CD14-positive monocyte (primary cell): ENCODE measurements at places on chromosomes 2 and 18.

- peaks cover 41% of the 10 kb centered on the region for H3K36me3 ChIP-seq
- no peak overlapping the region for H3K4me3 ChIP-seq
- peaks cover 16% of the 10 kb centered on the region for H3K4me1 ChIP-seq
- peak; percentile 31 for DNase-seq
- peak overlapping the region; percentile 44 for H3K27ac ChIP-seq
These were observed 60.9 kb downstream of the HDAC4 start for GRCh38 chr2:239339726-239340601.

DNA sequence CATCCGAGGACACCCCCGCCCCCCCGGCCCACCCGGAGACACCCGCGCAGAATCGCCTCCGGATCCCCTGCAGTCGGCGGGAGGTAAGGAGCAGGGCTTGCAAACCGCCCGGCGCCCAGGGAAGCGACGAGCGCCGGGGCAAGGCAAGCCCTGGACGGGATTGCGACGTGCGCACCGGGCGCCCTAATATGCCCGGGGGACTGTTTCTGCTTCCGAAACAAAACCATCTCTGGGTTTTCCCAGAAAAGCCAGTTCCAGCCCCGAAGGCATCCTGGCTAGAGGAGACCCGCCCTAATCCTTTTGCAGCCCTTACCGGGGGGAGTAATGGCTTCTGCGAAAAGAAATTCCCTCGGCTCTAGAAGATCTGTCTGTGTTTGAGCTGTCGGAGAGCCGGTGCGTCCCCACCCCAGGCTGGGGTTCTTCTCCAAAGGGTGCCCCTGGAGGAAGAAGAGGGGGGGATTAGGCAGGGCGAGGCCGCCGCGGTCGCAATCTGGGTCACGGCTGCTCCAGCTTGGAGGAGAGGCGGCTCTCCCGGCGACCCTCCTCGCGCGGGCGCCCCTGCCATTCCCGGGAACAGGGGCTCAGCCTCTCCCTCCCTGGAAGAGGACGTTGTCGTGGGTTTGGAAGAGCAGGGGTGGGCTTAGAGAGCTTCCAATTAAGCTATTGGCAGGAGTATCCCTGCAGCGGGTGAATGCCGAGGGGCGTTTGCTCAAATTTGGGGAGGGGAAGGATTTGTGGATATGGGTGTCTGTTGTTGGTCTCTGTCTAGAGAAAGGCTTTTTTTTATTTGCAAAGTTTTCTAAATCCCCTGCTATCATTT is 521 bp downstream of the MYCN start:
- no peak overlapping the region for H3K4me3 ChIP-seq
- H3K27ac ChIP-seq: no peak overlapping the region
- no peaks in the 10 kb centered on the region for H3K36me3 ChIP-seq
- H3K4me1 ChIP-seq: peaks cover 21% of the 10 kb centered on the region
- peaks cover 43% of the 10 kb centered on the region for H3K27me3 ChIP-seq

DNA sequence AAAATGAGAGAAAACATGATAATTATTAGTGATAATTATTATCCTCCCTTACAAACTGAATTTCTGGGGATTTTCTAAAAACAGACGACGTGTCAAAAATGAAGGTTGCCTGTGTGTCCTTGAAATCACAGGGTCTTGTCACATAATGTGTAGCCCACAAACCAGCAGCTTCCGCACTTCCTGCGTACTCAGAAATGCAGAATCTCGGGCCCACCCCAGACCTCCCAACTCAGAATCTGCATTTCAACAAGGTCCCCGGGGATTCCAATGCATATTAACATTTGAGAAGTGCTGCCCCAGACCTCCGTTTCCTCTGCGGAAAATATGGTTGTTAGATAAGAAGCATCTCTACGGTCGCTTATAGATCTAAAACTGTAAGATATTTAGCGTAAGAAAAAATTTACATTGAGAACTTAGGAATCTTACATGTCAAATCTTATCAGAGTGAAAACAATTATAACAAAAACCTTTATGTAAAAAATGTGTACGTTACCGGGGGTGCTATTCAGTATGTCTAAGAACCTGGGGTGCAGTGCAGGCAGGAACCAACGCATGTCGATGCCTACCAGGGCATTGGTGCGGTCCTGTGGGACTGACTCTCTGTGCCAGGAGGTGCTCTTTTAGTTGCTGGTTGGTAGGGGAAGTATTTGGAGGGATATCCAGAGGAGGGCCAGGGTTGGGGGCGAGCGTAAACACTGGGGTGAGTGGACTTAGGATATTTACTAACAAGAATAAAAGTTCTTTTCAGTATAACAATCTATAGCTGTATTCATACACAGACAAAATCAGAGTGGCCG is 15.2 kb downstream of the CDKL4 start:
- H3K4me3 ChIP-seq: peak overlapping the region; percentile 5
- H3K4me1 ChIP-seq: peaks cover 10% of the 10 kb centered on the region
- DNase-seq: no peak
- H3K36me3 ChIP-seq: no peaks in the 10 kb centered on the region
- H3K27me3 ChIP-seq: no peaks in the 10 kb centered on the region

- no peak overlapping the region for H3K27ac ChIP-seq
- H3K27me3 ChIP-seq: no peaks in the 10 kb centered on the region
- no peak for DNase-seq
These were observed 192.8 kb downstream of the CDCA7 start for GRCh38 chr2:173547499-173547898.

GRCh38 chr2:69436596-69436937 is 668 bp downstream of the NFU1 start:
- peaks cover under 1% of the 10 kb centered on the region for H3K36me3 ChIP-seq
- peak overlapping the region; percentile 96 for H3K27ac ChIP-seq
- peak overlapping the region; percentile 58 for H3K4me3 ChIP-seq
- H3K27me3 ChIP-seq: no peaks in the 10 kb centered on the region
- peaks cover 31% of the 10 kb centered on the region for H3K4me1 ChIP-seq

GRCh38 chr2:109601783-109602182 is 12.0 kb downstream of the SEPTIN10 start:
- H3K4me1 ChIP-seq: no peaks in the 10 kb centered on the region
- H3K27ac ChIP-seq: no peak overlapping the region
- H3K27me3 ChIP-seq: peaks cover 6% of the 10 kb centered on the region
- no peaks in the 10 kb centered on the region for H3K36me3 ChIP-seq

GRCh38 chr2:181523756-181524155 is 66.6 kb downstream of the ITGA4 start:
- H3K36me3 ChIP-seq: peaks cover 100% of the 10 kb centered on the region
- no peaks in the 10 kb centered on the region for H3K4me1 ChIP-seq
- no peak overlapping the region for H3K27ac ChIP-seq
- DNase-seq: no peak
- H3K27me3 ChIP-seq: no peaks in the 10 kb centered on the region

- no peak overlapping the region for H3K27ac ChIP-seq
- no peak for DNase-seq
- H3K4me3 ChIP-seq: no peak overlapping the region
- no peaks in the 10 kb centered on the region for H3K4me1 ChIP-seq
- no peaks in the 10 kb centered on the region for H3K36me3 ChIP-seq
These were observed 230.6 kb downstream of the FBXO15 start for GRCh38 chr18:73917046-73917445.

GRCh38 chr2:16691261-16691660 is 25.6 kb upstream of the CYRIA start:
- no peak for DNase-seq
- peaks cover 15% of the 10 kb centered on the region for H3K4me1 ChIP-seq
- no peak overlapping the region for H3K27ac ChIP-seq
- H3K27me3 ChIP-seq: peaks cover 3% of the 10 kb centered on the region
- no peak overlapping the region for H3K4me3 ChIP-seq

GRCh38 chr18:29171892-29172755 is 995.2 kb upstream of the CDH2 start:
- H3K27ac ChIP-seq: no peak overlapping the region
- H3K27me3 ChIP-seq: no peaks in the 10 kb centered on the region
- H3K4me3 ChIP-seq: no peak overlapping the region

- no peaks in the 10 kb centered on the region for H3K36me3 ChIP-seq
- H3K27ac ChIP-seq: no peak overlapping the region
- no peaks in the 10 kb centered on the region for H3K27me3 ChIP-seq
- no peak for DNase-seq
These were observed 5.3 kb downstream of the RNU2-63P start for GRCh38 chr2:88011011-88011410.

GRCh38 chr18:805008-805754 is 6.9 kb downstream of the YES1 start:
- DNase-seq: no peak
- no peak overlapping the region for H3K27ac ChIP-seq

GRCh38 chr2:23574919-23575654 is 190.1 kb downstream of the KLHL29 start:
- no peaks in the 10 kb centered on the region for H3K4me1 ChIP-seq
- H3K4me3 ChIP-seq: no peak overlapping the region
- no peaks in the 10 kb centered on the region for H3K27me3 ChIP-seq
- H3K27ac ChIP-seq: no peak overlapping the region
- no peaks in the 10 kb centered on the region for H3K36me3 ChIP-seq
- DNase-seq: no peak

DNA sequence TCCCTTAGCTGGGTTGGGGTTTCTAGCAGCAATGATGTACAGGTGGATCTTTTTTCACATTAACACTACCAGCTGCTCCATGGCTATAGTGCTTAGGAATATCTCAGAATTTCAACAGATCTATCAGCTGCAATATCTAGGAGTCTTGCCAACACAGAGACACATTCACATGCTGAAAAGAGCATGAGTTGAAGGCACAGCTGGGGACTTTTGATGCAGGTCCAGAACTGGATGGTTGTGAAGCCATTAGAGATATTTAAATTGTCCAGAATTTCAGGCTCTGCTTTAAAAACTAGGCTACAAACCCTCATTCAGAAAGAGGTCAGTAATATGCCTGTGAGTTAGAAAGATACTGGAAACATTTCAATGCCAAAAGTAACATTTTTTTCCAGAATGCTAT is 122.2 kb upstream of the CCDC195 start:
- peaks cover 86% of the 10 kb centered on the region for H3K36me3 ChIP-seq
- no peak overlapping the region for H3K27ac ChIP-seq
- H3K4me3 ChIP-seq: no peak overlapping the region
- H3K27me3 ChIP-seq: no peaks in the 10 kb centered on the region
- no peak for DNase-seq

GRCh38 chr2:108199726-108200125 is 40.0 kb upstream of the SULT1C3 start:
- no peak overlapping the region for H3K27ac ChIP-seq
- DNase-seq: no peak
- no peaks in the 10 kb centered on the region for H3K27me3 ChIP-seq
- no peaks in the 10 kb centered on the region for H3K36me3 ChIP-seq

GRCh38 chr2:101038455-101039255 is 36.6 kb downstream of the RPL31 start:
- H3K27me3 ChIP-seq: no peaks in the 10 kb centered on the region
- H3K4me3 ChIP-seq: no peak overlapping the region

DNA sequence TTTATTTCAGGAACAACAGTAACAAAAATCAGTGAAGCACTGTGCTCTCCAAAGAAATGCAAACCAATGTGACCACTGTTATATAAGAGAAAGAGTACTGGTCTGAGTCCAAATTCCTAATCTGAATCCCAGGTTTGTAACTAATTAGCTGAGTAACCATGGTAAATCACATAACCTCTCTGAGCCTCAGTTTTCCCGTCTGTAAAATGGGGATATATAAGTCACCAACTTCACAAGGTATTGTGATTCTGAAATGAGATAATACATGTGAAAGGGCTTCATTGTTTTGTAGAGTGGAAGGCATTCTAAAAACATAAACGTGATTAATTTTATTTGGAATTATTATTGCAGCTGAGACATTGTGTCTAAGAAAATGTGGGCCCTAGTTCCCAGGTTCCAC is 91.3 kb upstream of the YPEL5 start:
- no peaks in the 10 kb centered on the region for H3K27me3 ChIP-seq
- no peaks in the 10 kb centered on the region for H3K4me1 ChIP-seq
- H3K4me3 ChIP-seq: no peak overlapping the region
- no peak overlapping the region for H3K27ac ChIP-seq

- H3K4me3 ChIP-seq: no peak overlapping the region
- no peaks in the 10 kb centered on the region for H3K4me1 ChIP-seq
- H3K27me3 ChIP-seq: no peaks in the 10 kb centered on the region
- H3K27ac ChIP-seq: no peak overlapping the region
- H3K36me3 ChIP-seq: no peaks in the 10 kb centered on the region
These were observed 262.9 kb upstream of the CDH2 start for GRCh38 chr18:28439870-28440269.

DNA sequence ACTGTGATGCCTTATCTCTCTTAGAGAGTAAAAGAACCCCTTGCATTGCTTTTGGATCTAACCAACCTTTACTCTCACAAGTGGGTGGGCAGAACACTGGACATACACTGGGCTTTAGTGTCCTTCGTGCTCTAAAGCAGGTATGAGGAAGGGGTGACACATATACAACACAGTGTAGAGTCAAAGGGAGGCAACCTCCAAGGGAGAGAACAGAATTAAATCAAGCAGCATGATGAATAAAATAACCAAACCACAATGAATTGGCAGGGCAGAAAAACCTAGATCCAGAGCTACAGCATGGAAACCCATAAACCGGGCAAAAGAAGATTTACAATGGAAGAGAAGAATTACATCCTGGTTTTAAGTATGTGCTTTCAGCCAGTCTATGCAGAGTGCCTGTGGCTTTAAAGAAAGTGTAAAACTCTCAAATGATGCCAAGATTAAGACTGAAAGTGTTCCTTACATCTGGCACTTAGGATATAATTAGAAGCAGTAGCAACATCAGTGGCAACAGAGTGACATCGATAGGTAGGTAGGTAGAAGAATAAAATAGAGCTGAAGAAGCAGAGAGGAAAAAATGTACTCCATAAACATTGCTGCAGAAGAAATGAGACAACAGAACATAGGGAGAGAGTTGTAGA is 191.7 kb upstream of the ZC3H15 start:
- no peak overlapping the region for H3K27ac ChIP-seq
- H3K27me3 ChIP-seq: no peaks in the 10 kb centered on the region
- no peak overlapping the region for H3K4me3 ChIP-seq
- no peak for DNase-seq
- H3K36me3 ChIP-seq: no peaks in the 10 kb centered on the region

- no peak overlapping the region for H3K4me3 ChIP-seq
- no peak overlapping the region for H3K27ac ChIP-seq
- H3K36me3 ChIP-seq: no peaks in the 10 kb centered on the region
- no peaks in the 10 kb centered on the region for H3K27me3 ChIP-seq
- H3K4me1 ChIP-seq: peaks cover 5% of the 10 kb centered on the region
- DNase-seq: no peak
These were observed 26.5 kb upstream of the SMCHD1 start for GRCh38 chr18:2629003-2629402.

GRCh38 chr2:239181903-239182581 is 218.8 kb downstream of the HDAC4 start:
- DNase-seq: no peak
- H3K4me1 ChIP-seq: no peaks in the 10 kb centered on the region
- no peak overlapping the region for H3K4me3 ChIP-seq
- H3K36me3 ChIP-seq: peaks cover 91% of the 10 kb centered on the region
- no peaks in the 10 kb centered on the region for H3K27me3 ChIP-seq
- no peak overlapping the region for H3K27ac ChIP-seq

GRCh38 chr18:8874872-8875271 is 169.5 kb downstream of the MTCL1 start:
- no peaks in the 10 kb centered on the region for H3K4me1 ChIP-seq
- no peaks in the 10 kb centered on the region for H3K27me3 ChIP-seq
- no peak overlapping the region for H3K27ac ChIP-seq
- no peaks in the 10 kb centered on the region for H3K36me3 ChIP-seq
- DNase-seq: no peak
- H3K4me3 ChIP-seq: no peak overlapping the region

- H3K36me3 ChIP-seq: no peaks in the 10 kb centered on the region
- no peaks in the 10 kb centered on the region for H3K27me3 ChIP-seq
- H3K27ac ChIP-seq: no peak overlapping the region
- no peak overlapping the region for H3K4me3 ChIP-seq
These were observed 69.1 kb downstream of the PDK1 start for GRCh38 chr2:172624996-172625395.
